ENCODE measurements at places on chromosomes 2 and 18. TPM values are rescaled to one million over a fixed set of nuclear protein-coding genes. Genes with fewer than 3 reads are reported as not detected.

CD8A gene
- total RNA-seq = 0.26 TPM

VIT gene
- not detected for total RNA-seq

NAT8 gene
- not detected for total RNA-seq

ONECUT2 gene
- 0.32 TPM for total RNA-seq

GTF3C2 gene
- total RNA-seq = 58.0 TPM

C2orf78 gene
- total RNA-seq = not detected

ADRA2B gene
- not detected for total RNA-seq

IL1RN gene
- total RNA-seq = 0.94 TPM

DYNAP gene
- total RNA-seq = not detected

RGPD4 gene
- 0.11 TPM for total RNA-seq

PLEKHM3 gene
- total RNA-seq = 1.9 TPM

GPR17 gene
- 0.19 TPM for total RNA-seq

POTEJ gene
- not detected for total RNA-seq

CIDEA gene
- total RNA-seq = not detected

KCNJ3 gene
- total RNA-seq = not detected
